ENCODE measurements at places on chromosomes 3 and 15. TPM values are rescaled to one million over a fixed set of nuclear protein-coding genes. Genes with fewer than 3 reads are reported as not detected.

COLQ gene
- 0.34 TPM for total RNA-seq

ANKRD34C gene
- total RNA-seq = not detected

DCBLD2 gene
- total RNA-seq = 271 TPM

HTR3E gene
- total RNA-seq = not detected

PIGX gene
- total RNA-seq = 34.7 TPM

PLIN1 gene
- 0.07 TPM for total RNA-seq

AADAC gene
- 18.8 TPM for total RNA-seq

RPP14 gene
- total RNA-seq = 11.2 TPM

ZNF619 gene
- 2.0 TPM for total RNA-seq

SPCS1 gene
- total RNA-seq = 159 TPM

NEO1 gene
- 34.3 TPM for total RNA-seq

GUCA1C gene
- not detected for total RNA-seq

GNAT1 gene
- not detected for total RNA-seq

HYAL1 gene
- total RNA-seq = 0.50 TPM

B3GALNT1 gene
- total RNA-seq = 0.15 TPM

SAMD7 gene
- total RNA-seq = not detected

CLDN16 gene
- total RNA-seq = not detected

AEN gene
- 88.9 TPM for total RNA-seq

GASK1A gene
- total RNA-seq = not detected

SRGAP3 gene
- total RNA-seq = 0.77 TPM

PCOLCE2 gene
- total RNA-seq = 33.5 TPM

TRIM71 gene
- total RNA-seq = not detected

SAXO2 gene
- 3.3 TPM for total RNA-seq

SAMMSON gene
- not detected for total RNA-seq

MFSD1 gene
- total RNA-seq = 48.0 TPM

C15orf62 gene
- total RNA-seq = 0.08 TPM

UNC13C gene
- not detected for total RNA-seq

TMEM207 gene
- not detected for total RNA-seq

P2RY14 gene
- total RNA-seq = not detected

APOD gene
- total RNA-seq = 0.82 TPM

GPR15 gene
- not detected for total RNA-seq

GOLGA8O gene
- total RNA-seq = 0.13 TPM

CILP gene
- total RNA-seq = 0.04 TPM

SST gene
- total RNA-seq = not detected

OXNAD1 gene
- total RNA-seq = 7.8 TPM

ECE2 gene
- not detected for total RNA-seq

CD200R1 gene
- 0.08 TPM for total RNA-seq

CCR8 gene
- total RNA-seq = not detected

KPNA4 gene
- total RNA-seq = 32.8 TPM

ERICH6 gene
- not detected for total RNA-seq

BFSP2 gene
- not detected for total RNA-seq

POPDC2 gene
- total RNA-seq = 0.78 TPM

AHSG gene
- not detected for total RNA-seq

P2RY13 gene
- total RNA-seq = not detected

SERINC4 gene
- 0.10 TPM for total RNA-seq

SLC35G2 gene
- 35.1 TPM for total RNA-seq

All from A549 treated with RU486 at 1 μM for 4 hours (cell line).